ENCODE measurements at places on chromosomes 3 and 15.

DNA sequence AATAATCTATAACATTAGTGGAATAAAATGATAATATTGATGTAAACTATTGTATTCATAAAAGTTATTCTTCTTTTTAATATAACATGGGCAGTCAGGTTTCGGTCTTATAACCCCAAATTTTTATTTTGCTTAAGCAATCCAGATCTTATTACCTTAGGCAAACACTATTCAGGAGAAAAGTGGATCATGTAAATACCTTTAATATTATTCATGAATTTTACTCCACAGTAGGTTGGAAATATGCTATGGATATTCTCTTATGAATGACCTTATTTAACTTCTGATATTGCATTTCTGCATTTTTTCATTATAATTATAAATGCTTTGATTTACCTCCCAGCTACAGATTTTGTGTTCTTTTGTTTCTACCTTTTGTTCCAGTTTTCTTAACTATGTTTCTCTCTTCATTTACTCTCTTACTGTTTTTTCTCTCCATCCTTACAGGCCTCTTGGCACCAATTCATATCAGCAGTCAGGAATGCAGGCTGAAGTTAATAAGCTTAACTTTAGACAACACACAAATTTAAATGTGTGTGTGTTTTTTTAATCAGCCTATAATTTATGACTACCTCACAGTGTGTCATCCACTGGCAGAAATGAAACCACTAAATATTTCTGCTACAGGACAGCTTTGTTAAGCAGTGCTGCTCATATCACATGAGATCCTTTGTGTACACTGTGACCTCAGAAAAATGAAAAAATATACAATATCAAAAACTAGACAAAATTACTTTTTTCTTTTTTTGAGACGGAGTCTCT lies 111.0 kb downstream of the NSUN3 start:
- DNase-seq = no peak

GRCh38 chr3:462851-463250 lies 266.3 kb downstream of the CHL1 start:
- DNase-seq = no peak

DNA sequence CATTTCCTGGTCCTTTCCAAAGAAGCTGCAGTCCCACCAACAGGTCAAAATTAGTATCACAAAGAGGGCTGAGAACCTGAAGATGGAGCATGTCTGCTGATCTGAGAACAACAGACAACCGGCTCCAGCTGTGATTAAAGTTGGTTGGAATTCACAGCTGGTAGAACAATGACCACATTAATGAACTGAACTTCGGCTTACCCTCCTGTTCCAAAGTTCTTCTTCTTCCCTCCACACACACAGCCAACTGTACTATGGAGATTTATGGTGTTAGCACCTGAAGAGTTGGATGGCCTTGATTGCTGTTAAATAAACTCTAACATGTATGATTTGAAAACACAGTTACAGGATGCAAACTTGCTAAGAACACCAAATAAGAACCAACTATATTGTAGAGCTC lies 27.4 kb upstream of the ROPN1 start:
- no peak for DNase-seq

- no peak for DNase-seq
These were observed 35.8 kb downstream of the MGLL start for GRCh38 chr3:127786353-127787070.

All from AG04449 (cell line).